ENCODE measurements at places on chromosomes 16 and 17.

DNA sequence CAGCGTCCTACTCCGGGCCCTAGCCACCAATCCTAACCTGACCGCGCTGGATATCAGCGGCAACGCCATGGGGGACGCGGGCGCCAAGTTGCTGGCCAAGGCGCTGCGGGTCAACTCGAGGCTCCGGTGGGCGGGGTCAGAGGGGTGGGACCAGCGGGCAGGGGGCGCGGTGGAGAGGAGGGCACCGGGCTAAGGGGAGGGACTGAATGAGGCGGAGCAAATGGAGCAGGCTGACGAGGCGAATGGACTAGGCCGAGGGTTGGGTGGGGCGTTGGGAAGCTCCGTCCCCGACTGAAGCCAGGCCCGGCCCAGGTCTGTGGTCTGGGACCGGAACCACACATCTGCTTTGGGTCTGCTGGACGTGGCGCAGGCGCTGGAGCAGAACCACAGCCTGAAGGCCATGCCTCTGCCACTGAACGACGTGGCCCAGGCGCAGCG lies 4.6 kb downstream of the CARMIL2 start:
- no peak for DNase-seq

DNA sequence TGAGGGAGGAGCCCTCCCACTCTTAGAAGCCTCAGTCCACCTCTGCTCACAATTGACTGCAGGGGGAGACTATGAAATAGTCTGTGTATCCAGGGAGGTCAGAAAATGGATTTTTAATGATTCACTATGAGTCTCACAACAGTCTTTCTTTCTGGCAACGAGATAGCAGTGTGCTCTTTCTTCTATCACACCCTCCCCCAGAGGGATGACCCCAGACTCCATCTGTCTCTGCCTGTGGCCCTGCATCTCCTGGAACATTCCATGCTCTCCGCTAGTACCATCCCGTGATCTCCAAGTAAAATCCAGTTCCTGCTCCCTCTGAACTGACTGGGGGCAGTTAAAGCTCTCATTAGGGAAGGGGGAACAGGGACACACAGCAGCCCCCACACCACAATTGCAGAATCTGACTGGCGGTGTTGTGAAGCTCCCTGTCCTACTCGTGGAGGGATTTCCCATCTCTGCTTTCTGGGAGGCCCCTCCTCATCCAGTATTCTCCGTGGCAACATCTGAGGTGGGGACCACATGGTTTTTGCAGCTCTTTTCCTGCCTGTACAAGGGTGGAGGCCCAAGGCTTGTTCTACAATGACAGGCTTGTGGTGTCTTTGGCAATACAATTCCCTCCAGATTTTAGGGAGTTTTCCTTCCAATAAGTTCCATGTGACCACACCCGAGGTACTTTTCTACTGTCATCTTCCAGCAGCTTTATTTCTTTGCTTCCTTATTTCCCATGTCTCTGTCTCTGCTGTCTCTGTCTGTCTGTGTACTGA lies 19.4 kb downstream of the NATD1 start:
- DNase-seq, result no peak

- DNase-seq, result no peak
Observed at GRCh38 chr17:21522755-21523336, 146.7 kb downstream of the KCNJ12 start.

DNA sequence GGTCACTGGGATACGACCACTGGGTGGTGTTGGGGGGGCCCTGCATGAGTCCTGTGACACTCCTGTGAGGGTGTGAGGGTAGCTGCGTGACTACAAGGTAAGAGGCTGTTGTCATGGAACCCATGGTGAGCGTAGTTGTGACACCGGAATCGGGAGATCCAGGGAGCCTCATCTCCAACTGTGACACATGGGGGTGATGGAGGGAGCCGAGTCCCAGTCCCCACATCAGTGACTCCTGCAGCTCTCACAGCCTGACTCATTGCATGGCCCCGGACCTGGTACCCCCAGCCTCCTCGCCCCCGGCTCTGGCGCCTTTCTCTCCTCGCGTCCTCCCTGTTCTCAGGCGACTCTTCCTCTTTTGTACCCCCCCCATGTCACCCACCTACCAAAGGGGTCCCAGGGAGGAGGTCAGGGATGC lies 14.2 kb downstream of the CDH16 start:
- no peak for DNase-seq

- no peak for DNase-seq
Observed at GRCh38 chr16:75239542-75240122, 11.8 kb downstream of the BCAR1 start.

DNA sequence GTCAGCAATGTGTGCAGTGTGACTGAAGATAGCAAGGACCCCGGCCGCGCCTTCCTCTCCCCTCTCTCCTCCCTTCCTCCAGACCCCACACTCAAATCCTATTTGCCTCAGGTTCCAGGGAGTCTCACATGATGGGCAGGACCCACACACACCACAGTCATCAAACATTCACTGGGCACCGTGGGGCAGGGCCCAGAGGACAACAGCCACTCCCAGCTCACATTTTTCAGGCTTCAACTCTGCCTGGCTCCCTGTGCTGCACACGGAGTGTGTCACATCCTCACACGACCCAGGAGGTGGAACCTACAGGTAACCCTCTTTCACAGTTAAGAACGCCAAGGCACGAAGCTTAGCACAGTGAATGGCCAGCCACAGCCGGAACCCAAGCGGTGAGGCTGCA lies 30.5 kb downstream of the PEMT start:
- no peak for DNase-seq

GRCh38 chr17:65750631-65751115 lies 189.2 kb upstream of the AXIN2 start:
- peak; percentile 4 for DNase-seq

GRCh38 chr17:39208136-39208535 lies 8.1 kb downstream of the RPL19 start:
- no peak for DNase-seq

GRCh38 chr17:58278661-58279015 lies 2.1 kb downstream of the MPO start:
- no peak for DNase-seq
